ENCODE measurements at places on chromosomes 11 and 22. TPM values are rescaled to one million over a fixed set of nuclear protein-coding genes. Genes with fewer than 3 reads are reported as not detected.
A peak's percentile ranks its signal among the peaks of the same experiment; 100 is the strongest.

PRR33 gene
- not detected for total RNA-seq

DNA sequence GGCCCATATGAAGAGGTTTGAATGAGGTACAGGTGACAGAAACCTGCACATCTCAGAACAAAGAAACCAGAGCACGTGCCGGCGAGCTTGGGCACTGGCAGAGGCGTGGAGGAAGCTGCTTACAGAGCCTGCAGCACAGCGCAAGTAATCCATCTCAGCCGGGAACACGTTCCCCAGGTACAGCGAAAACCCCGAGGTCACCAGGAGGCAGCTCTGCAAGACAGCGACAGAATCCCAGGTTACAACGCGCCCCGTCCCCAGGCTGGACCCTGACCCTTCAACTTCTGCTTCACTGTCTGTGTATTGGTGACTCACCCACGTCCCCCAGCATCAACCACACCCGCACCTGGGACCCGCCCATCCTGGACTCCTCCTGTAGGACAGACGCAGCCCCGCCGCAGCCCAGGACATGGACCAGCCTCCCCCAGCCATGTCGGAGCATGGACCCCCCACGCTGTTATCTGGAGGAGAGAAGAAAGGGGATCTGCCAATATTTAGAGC, 2.2 kb downstream of the MLC1 start:
- DNase-seq = no peak

CBLIF gene
- not detected for total RNA-seq

DNA sequence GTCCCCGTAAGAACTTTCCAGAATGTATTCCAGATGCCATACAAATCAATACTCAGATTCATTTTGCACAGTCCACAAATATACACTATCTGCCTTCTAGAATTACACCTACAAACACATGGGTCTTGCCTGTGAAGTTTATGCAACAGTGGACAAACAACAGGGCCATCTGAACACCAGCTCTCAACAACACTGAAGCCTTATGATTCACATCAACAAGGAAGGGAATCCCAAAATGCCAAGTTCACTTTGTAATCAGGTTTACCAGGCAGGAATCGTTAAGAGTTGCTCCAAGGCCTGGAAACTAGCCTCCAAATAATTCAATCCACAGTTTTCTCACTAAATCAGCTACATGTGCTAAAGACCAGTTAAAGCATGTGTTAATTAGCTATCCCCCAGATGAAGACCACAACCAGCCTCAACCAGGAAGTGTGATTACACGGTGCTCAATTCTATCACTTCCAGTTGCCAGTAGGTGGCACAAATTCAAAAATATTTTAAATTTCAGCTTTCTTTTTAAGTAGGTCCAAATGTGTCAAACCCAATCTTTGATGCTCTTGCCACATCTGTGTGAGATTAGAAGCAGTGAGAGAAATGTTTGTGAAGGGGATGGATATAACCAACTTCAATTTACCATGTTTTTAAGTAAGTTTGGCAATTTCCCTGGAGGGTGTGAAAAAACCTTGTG, 139.1 kb upstream of the BDNF start:
- DNase-seq = peak; percentile 47

- no peak for DNase-seq
Observed at GRCh38 chr11:64009710-64010109, 23.5 kb downstream of the OTUB1 start.

- peak; percentile 3 for DNase-seq
Observed at GRCh38 chr11:112837162-112837826, 123.9 kb upstream of the NCAM1 start.

GRCh38 chr22:47110817-47111443, 348.5 kb downstream of the TBC1D22A start:
- DNase-seq = no peak

OR52M1 gene
- total RNA-seq = not detected

DCHS1 gene
- 8.8 TPM for total RNA-seq

- peak; percentile 47 for DNase-seq
Observed at GRCh38 chr22:49855251-49855911, 1.7 kb downstream of the ZBED4 start.

SYT13 gene
- 7.2 TPM for total RNA-seq

LRRC32 gene
- total RNA-seq = not detected

DNA sequence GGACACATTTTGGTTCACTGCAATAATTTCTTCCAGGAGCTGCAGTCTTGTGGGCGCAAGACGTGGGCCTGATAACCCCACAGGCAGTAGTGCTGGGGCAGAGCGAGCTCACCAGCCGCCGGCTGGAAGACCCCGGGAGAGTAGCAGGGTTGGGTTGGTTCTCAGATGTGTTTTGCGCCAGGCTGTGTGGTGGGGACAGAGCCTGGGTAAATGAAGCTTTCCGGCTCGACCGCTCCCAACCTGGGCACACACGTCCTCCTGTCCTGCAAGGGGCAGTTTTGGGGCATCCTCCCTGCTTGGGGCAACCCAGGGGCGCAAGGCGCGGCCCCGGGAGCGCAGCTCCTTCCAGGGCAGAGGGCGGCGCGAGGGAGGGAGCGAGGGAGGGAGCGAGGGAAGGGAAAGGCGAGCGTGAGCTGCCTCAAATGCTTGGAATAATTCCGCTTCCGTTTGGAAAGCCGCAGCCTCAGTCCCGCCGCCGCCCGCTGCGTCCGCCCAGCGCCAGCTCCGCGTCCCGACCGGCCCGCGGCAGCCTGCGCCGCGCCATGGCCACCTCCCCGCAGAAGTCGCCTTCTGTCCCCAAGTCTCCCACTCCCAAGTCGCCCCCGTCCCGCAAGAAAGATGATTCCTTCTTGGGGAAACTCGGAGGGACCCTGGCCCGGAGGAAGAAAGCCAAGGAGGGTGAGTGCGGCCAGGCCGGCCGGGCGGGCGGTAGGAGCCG, at the start of gene PARVA:
Gene PARVA, plus strand, starts transcription at position 466 of the 718 bp plus-strand sequence. Its CDS starts 77 bp downstream, at position 543.
- DNase-seq = peak; percentile 85

TMPRSS4 gene
- total RNA-seq = not detected

ARHGEF17 gene
- 17.5 TPM for total RNA-seq

DNA sequence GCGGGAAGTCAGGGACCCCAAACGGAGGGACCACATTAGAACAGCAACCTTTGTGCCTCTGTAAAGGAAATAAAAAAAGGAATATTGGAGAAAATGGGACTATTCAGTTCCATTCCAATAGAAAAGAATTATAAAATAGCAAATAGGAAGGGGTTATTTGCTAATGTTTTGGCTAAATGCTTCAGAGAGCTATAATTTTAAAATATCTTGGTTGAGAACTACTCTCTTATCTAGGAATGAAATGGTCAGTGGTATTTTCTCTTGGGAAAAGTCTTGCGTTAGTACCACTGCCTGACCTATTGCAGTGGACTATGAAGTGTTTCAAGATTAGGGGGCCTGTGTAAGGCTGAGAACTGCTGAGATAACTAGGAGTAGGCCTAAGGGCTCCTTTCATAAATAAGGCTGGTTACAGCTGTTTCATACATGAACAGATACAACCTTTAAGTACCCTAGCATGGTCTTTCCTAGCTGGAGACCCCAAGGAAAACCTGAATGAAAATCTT, 6.9 kb upstream of the WEE1 start:
- DNase-seq = peak; percentile 59

MAPK8IP2 gene
- 0.74 TPM for total RNA-seq

- no peak for DNase-seq
Observed at GRCh38 chr11:10498426-10499250, 42.3 kb downstream of the RNF141 start.

DNA sequence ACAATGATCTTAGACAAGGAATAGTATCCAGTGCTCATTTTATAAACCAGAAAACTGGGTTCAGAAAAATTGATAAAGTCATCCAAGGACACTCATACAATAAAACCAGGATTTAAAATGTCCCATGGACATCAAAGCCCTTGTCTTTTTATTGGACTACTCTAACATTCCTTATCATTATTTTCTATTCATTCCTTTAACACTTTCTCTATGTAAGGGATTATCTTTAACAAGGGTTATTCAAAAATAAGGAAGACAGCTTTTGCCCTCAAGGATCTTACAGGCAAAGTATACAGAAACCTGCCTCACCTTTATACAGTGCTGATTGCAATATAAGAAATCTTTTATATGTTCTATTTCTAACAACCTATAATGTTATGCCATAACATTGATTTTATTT, 790.8 kb downstream of the DLG2 start:
- no peak for DNase-seq

DNA sequence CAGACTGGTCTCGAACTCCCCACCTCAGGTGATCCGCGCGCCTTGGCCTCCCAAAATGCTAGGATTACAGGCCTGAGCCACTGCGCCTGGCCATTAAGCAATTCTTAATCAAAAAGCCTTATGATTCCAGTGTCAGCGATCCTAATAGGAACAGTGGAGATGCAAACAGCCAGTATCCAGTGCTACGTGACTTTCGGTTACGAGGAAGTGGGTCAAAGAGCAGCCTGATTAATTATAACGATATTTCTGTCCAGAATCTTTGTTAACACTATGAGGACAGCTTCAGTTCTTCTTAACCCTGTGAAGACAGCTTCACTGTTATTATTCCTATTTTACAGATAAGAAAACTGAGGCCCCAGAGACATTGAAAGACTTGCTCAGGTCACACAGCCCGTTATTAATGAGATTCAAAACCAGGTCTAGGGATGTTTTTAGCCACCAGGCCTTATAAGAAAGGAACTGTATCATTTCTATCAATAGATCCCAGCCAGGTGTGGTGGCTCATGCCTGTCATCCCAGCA, 17.3 kb upstream of the HMOX1 start:
- DNase-seq = no peak

DNA sequence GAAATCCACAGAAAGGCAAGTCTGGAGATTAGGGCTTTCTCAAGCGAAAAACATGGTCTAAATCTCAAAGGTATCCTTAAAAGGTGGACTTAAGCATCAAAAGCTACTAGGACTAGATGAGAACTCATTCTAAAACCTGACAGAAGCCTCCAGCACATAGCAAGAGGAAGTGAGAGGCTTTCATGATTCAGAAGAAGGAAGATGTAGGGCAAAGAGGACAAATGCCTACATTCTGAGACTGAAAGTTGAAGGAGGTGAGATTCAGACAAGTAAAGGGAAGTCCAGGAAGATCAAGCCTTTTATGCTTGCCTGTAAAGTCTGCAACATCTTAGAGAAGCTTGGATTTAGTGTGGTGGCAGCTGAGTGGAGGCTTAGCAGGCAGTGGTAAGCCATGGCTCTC, 98.9 kb downstream of the PGR start:
- no peak for DNase-seq

SHANK2 gene
- total RNA-seq = not detected

DNA sequence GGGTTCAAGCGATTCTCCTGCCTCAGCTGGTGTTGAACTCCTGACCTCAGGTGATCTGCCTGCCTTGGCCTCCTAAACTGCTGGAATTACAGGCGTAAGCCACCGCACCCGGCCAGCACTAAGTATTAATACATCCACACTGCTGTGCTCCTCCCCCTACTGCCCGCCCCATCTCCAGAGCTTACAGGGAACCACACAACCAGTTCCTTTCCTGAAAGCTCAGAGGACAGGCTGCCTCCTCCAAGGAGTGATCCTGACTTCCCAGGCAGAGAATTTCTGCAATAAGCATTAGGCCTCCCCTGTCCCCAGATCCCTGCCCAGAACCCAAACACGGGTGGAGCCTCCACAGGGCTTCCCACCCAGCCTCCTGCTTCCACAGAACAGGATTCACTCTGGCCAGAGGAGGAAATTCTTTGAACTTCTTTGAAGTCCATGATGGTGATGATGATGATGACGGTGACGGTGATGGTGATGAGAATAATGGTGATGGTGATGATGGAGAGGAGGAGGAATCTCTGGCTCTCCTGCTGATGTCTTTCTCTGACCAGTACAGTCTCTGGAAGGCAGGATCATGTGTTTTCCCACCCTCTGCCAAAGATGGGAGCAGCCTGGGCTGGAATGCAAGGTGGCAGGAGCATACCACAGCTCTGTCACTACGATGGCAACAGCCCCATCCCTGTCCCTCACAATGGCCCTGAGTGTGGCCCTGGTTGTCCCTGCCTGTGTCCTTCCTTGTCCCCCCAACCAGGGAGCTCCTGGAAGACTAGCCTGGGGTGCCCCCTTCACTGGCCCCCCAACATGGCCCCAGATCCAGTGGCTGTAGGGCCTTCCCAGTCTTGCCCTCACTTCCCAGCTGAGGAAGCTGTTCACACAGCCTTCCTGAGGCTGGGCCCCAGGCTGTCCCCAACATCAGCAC, 33.5 kb upstream of the CSNK1E start:
- DNase-seq = no peak

NRXN2 gene
- total RNA-seq = 0.12 TPM

GRCh38 chr22:22930222-22930497, 42.5 kb downstream of the IGLL5 start:
- DNase-seq = no peak

DNA sequence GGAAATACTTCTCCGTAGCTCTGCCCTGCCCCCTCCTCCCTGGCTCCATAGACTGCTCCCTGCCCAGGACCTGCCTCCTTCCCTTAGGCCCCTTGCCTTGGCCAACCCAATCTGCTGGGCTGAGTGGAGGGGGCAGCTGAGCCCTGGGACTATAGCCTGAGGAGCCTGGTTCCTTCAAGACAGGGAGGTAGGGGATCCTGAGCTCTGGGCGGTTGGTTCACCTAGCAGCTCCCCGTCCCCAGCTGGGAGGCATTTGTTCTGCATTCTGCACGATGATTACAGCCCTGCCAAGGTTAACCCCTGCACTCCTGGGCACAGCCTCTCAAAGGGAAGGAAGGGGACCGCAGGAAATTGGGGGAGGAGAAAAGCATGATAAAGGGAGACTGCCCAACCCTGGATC, 3.6 kb upstream of the CDC42EP1 start:
- DNase-seq = no peak

DNA sequence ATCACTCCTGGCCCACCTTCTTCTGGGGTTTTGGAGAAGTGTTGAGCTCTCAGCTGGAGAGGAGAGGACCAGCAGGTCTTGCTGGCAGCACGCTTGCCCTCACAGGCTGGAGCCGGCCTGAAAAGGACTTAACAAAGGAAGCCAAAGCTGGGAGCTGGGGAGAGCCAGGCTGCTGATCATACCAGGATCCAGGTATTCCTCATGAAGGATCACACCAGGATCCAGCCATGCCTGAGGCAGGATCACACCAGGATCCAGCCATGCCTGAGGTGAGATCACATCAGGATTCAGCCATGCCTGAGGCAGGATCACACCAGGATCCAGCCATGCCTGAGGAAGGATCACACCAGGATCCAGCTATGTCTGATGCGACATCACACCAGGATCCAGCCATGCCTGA, 17.0 kb downstream of the MRGPRD start:
- no peak for DNase-seq

GRCh38 chr22:28560046-28560742, 119.4 kb downstream of the TTC28 start:
- peak; percentile 74 for DNase-seq
